ENCODE measurements at places on chromosomes 11 and 22. TPM values are rescaled to one million over a fixed set of nuclear protein-coding genes. Genes with fewer than 3 reads are reported as not detected.

The MMP12 gene
- total RNA-seq, result 0.18 TPM

The ISX gene
- not detected for total RNA-seq

The OR2AG1 gene
- not detected for total RNA-seq

The HEPN1 gene
- 0.09 TPM for total RNA-seq

The NTM gene
- 168 TPM for total RNA-seq

The APOBEC3F gene
- total RNA-seq, result 6.5 TPM

The ST14 gene
- not detected for total RNA-seq

The TEAD1 gene
- total RNA-seq, result 94.4 TPM

The FOLR1 gene
- total RNA-seq, result not detected

The OR10A2 gene
- total RNA-seq, result not detected

The TESMIN gene
- total RNA-seq, result 0.30 TPM

The INPP5J gene
- total RNA-seq, result 0.74 TPM

The OR52N4 gene
- total RNA-seq, result not detected

The KCNE3 gene
- total RNA-seq, result 4.5 TPM

The SLC5A12 gene
- not detected for total RNA-seq

The ADAMTS15 gene
- 1.8 TPM for total RNA-seq

The TIMP3 gene
- total RNA-seq, result 876 TPM

The FLRT1 gene
- 0.09 TPM for total RNA-seq

The YPEL1 gene
- 0.37 TPM for total RNA-seq

The BTG4 gene
- not detected for total RNA-seq

The ZNRF3 gene
- total RNA-seq, result 2.4 TPM

The TRIM48 gene
- not detected for total RNA-seq

The SLC17A6 gene
- not detected for total RNA-seq

The SCT gene
- not detected for total RNA-seq

The MUC6 gene
- not detected for total RNA-seq

The SYT12 gene
- total RNA-seq, result 0.14 TPM
